Sciatic nerve (tissue), 2 donors: ENCODE measurements at places on chromosomes 7 and 10. TPM values are rescaled to one million over a fixed set of nuclear protein-coding genes. Genes with fewer than 3 reads are reported as not detected.

TMEM178B gene
- total RNA-seq, result 1.1 TPM

PTPRE gene
- 53.0 TPM for total RNA-seq

GRCh38 chr10:99906470-99906869, 103.3 kb downstream of the DNMBP start:
- DNase-seq, result no peak

DNA sequence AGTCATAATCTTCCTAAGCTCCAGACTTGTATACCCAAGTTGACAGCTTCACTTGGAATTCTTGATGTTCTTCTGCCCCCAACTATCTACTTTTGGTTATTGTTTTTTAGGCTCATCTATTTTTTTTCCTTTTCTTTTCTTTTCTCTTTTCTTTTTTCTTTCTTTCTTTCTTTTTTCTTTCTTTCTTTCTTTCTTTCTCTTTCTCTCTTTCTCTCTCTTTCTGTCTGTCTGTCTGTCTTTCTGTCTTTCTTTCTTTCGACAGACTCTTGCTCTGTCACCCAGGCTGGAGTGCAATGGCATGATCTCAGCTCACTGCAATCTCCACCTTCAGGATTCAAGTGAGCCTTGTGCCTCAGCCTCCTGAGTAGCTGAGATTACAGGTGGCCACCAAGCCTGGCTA, 36.5 kb downstream of the KMT2E start:
- DNase-seq, result no peak

OGDHL gene
- not detected for total RNA-seq

GRCh38 chr10:23202779-23203178, 10.7 kb downstream of the PTF1A start:
- no peak for DNase-seq

DNA sequence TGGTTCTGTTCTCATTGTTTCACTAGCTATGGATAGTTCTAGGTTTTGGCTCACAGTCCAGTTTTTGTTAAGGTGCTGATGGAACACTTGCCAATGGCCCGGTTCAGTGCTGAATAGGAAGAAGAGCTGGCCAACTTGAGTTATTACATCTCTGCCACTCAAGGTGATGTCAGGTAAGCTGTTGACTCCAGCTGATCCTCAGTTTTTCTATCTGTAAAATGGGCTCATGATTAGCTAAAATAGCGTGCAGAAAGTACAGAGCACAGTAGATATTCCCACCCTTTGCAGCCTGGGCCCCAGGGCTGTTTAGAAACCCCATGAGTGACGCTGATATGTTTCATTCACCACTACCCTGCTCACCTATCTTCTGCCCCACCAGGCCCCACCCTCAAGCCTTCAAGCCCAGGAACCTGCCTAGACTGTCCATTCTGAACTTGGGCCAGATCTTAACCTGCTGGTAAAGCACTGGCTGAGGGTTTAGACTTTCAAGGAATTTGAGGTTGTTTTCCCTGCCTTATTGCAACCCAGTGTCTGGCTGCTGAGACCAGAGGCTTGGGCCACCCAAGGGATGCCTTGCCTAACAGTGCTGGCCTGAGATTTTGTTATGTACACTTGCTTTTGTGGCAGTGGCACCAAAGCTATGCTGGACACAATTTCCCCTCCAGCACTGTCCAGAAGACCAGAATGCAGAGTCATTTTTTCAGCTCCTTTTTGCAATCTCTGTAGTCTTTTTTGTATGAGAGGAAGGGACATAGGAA, 378.2 kb upstream of the ZMIZ1 start:
- no peak for DNase-seq
